Kidney capillary endothelial cell (primary cell): ENCODE measurements at places on chromosomes 7 and 10.

DNA sequence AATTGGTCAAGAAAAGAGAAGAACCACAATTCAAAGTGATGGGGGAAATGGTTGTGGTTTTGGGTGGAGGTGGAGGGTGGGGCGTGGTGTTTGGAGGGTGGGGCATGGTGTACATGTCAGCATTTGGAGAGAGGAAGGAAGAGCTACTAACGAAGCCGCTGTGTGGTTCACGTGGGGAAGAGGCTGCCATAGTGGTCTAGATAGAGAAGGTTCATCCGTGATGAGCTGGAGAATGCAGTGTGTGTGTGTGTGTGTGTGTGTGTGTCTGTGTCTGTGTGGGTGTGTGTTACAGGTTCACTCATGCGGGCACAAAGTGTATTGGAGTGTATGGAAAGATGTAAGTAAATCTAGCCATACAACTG is 6.1 kb upstream of the VCL start:
- no peak for DNase-seq

DNA sequence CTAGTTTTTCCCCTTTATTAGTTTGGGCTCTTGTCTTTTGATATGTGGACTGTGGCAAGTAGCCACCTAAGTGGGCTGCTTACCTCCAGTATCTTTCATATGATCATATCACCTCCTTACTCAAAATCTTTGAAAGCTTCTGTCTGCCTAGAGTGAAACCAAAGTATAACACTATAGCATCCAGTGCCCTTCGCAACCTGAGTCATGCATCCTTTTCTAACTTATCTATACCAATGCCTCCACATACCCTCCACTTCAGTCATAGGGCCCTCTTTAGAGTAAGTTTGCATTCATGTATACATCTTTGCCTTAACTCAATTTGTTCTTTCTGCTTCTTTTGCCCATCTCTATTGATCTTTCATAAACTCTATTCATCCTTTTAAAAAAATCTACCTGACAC is 15.7 kb upstream of the MACC1 start:
- DNase-seq = no peak

DNA sequence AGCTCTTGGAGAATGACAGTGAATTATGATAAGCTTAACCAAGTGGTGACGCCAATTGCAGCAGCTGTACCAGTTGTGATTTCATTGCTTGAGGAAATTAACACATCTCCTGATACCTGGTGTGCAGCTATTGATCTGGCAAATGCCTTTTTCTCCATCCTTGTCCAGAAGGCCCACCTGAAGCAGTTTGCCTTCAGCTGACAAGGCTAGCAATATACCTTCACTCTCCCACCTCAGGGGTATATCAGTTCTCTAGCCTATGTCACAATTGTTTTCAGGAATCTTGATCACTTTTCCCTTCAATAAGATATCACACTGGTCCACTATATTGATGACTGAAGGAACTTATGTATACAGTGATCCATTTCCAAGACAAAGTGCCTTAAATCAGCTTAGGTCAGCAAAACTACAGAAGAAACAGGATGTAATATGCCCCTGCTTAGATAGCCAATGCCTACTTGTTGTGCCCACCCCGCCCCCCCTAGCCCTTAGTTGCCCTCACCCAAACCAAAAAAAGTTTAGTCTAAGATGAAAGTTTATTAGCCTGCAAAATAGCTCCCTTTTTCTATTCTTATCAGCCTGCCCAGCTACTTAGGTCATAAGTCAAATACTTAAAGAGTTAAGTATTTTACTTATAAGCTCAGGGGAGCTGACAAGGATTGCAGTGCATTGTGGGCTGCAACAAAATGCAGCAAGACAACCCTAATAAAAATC is 45.1 kb downstream of the PTPRE start:
- DNase-seq = no peak

DNA sequence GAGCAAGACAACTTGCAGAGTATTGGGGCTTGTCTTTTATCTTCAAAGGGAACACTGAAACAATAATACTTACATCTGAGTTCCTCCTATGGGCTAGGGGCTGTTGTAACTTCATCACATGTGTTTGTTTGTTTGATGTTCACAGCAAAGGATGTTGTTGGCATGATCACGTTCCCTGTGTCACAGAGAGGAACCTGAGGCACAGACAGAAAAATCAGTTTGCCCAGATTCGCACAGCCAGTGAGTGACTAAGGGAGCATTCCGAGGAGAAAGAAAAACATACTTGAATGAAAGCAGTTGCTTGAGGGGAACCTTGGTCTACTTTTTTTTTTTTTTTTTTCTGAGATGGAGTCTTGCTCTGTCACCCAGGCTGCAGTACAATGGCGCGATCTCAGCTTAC is 87.2 kb upstream of the PFKP start:
- no peak for DNase-seq

DNA sequence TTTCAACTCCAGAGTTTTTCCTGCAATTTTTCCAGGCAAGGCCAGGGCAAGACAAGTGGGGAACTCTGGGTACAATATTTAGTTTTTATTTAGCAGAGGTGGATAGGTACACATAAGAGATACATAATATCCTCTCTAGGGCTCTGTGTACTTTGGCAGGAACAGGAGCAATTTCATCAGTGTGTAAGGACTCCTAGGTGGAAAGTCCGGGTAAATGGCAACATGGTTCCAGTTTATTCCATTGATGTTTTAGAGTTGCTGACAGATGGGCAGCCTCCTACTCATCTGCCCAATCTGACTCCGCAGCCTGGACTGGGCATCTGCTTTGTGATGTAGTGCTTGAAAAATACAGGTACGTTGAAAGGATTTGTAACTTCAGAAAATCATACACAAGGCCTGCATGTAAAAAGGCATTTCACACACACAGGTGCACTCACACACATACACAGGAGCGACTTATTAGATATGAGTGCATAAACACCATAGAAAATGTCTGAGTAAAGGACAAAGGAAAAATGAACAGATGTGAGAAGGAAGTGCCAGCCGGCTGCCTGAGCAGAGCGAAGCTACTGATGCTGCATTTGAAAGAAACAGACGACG is 5.7 kb downstream of the PON1 start:
- DNase-seq = no peak
